Stimulated activated CD4-positive, alpha-beta T cell treated with anti-CD3 and anti-CD28 coated beads, TNF-alpha, amount 100 ng/mL, for 4 hours (primary cell): ENCODE measurements at places on chromosomes 5 and 9.

GRCh38 chr5:38783011-38783561 lies 62.7 kb upstream of the OSMR start:
- no peak for DNase-seq

DNA sequence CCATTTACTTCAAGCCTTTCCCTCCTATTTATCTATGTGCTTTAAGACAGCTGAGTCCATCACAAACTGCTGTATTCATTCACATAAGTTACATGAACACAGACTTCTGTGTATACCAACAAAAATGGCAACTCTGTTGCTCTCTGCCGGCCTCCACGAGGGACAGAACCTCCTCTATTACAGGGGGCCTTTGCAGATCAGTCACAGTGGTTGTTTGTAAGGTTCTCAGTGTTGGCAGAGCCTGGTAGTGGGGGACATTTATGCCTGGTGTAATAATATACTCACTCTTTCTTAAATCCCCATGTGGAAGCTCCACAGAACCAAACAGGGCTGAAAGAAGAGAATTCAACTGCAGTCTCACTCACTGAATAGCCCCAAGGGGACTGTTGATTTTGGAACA lies 76.5 kb downstream of the SLC1A1 start:
- DNase-seq: no peak

DNA sequence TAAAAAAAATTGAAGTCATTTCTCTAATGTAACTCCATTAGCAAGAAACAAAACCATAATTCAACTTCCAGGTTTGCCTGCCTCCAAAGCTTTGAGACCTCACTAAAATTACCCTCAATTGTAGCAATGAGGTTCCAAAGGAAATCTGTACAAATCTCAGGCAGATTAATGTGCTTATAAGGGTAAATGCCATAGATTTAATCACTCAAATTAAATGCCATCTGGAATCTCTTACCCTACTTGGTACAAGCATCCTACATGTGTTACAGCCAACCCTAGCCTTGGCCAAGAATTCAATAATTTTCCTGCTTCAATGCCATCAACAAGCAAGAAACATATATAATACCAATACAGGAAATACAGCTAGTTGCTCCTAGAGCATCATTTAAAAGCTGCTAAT lies 452.8 kb downstream of the RAB3C start:
- no peak for DNase-seq

DNA sequence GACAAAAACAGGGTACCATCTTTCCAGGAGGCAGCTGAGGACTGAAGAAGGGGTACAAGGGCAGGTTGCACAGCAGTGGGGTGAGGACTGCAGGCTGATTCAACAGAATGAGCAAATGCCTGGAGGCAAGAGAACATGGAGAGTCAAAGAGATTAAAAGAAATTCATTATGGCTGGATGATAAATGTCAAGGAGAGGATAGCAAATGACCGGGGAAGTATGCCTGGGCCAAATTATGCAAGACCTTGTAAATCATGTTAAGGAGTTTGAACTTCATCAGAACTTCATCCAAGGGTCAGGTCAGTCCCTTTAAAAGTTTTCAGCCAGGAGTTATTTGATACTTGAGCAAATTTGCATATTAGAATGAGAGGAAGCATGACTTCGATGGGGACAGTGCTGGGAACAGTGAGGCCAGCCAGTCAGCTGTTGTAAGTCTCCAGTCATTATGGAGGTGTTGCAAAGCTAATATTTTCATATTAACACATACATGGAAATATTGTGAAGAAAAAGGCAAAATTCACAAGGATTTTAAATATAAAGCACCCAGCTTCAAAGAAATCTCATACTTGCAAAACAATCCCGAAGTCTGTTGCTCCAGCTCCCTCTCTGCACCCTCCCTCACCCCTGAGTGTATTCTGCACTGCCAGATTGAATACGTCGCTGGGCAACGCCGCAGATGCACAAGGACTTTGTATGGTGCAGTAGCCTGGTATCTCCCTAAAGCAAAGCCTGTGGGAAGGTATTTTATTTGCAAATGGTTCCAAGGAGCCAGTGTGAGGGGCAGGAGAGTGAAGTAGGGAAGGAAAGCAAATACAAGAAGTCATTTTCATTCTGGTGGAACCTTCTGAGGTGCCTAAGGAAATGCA lies 509.8 kb upstream of the TLE4 start:
- DNase-seq: no peak

- DNase-seq: no peak
Observed at GRCh38 chr9:92917176-92917800, 30.0 kb upstream of the FGD3 start.

GRCh38 chr9:21016701-21017491 lies 14.5 kb downstream of the HACD4 start:
- no peak for DNase-seq

DNA sequence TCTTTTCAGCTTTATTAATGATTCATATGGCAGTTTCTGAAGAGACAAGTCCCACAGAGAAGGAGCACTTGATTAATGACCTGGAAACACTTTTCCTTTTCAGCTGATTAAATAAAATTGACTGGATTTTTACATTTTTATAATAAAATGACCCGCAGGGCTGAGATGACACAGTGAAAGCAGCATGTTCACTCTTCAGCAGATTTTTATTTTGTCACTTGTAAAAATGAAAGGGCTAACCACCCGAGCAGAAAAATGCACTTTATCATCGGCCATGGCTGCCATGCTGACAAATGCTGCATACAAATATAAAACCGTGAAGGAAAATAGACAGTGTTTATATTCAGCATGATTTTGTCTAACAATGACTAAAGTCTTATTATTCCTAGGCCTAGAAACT lies 321.6 kb upstream of the ITGA1 start:
- no peak for DNase-seq

GRCh38 chr9:127223810-127224177 lies 40.8 kb upstream of the GARNL3 start:
- DNase-seq: no peak

DNA sequence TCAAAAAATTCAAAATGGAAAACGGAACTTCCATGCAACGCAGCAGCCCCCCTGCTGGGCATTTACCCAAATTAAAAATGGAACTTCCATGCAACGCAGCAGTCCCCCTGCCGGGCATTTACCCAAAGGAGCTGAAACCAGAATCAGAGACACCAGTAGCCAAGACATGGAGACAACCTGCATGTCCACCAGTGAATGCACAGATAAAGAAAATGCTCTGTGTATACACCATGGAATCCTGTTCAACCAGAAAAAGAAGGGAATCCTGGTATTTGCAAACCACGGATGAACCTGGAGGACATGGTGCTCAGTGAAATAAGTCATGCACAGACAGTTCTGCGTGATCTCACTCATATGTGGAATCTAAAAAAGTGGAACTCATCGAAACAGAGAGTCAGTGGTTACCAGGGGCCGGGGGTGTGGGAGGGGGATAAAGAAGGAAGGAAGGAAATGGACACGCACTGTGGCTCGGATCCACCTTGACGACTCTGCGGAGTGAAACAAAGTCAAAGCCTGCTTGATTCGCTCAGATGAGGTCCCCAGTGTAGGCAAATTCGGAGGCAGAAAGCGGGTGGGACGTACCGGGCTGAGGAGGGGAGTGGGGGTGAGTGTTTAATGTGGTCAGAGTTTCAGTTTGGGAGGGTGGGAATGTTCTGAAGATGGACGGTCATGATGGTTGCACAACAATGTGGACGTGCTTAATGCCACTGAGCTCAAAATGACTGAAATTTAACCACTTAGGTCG lies 40.2 kb upstream of the EXOC3 start:
- no peak for DNase-seq

GRCh38 chr5:1251678-1252580 lies 26.7 kb downstream of the SLC6A18 start:
- no peak for DNase-seq

DNA sequence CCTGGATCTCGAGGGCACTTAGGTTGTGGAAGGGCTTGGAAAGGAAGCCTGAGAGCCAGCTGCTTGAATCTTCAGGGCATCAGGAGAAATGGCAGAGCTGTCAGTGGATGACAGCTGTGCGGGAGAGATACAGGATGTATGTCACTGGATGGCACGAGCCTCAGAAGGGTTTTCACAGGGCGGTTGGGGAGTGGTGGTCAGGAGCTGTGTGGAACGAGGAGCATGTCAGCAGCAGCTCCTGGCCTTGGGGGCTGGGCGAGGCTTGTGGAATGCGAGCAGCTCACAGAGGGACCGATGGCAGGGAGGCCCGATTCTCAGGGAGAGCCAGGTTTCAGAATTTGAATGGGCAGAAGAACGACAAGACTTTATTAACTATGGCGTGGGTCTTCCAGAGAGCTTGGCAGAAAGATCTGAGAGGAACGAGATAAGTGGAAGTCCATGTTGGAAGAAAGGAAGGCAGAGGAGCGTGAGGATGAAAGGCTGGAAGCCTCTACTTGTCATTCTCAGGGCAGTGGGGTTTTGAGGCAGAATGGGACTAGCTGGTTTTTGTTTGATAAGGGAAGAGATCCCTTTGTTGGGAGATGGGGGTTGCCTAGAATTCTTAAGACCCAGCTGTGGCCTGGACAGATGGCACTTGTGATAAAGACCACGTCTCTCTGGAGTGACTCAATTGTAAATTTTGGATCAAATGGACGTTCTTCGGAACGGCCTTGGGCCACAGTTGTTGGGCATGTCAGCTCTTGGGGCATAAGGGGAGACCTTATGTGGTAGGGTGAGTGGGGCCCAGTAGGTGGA lies 60.3 kb downstream of the SNX30 start:
- no peak for DNase-seq

DNA sequence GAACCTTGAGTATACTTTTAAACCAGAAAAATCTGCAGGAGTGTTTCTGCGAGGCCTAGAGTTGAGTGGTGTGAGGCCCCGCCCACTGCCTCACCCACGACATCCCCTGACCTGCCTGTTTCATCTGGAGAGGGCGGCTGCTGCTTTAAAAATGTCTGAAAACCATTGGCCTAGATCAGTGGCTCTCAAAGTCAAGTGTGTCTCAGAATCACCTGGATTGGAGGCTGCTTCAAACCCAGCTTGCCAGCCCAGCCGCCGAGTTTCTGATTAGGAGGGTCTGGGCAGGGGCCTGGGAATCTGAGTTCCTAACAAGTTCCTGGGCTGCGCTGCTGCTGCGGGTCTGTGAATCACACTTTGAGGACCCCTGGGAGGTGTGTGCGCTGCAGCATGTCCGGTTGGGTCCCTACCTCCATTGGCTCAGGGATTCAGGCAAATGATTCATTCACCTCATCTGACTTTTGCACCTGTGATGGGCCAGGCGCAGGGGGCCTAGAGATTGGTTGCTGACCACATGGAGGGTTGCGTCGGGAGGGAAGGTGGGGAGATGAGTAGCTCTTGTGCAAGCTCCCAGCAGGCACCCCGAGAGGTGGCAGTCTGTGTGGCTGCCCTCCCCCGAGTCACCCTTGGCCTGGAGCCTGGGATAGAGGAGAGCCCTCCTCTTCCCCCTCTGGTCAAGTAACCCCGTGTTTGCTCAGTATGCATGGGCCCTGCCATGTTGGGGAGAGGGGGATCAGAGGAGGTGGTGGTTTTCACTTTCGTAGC lies 27.6 kb upstream of the HMCN2 start:
- DNase-seq: no peak

GRCh38 chr5:134136771-134137170 lies 22.3 kb downstream of the TCF7 start:
- DNase-seq: peak; percentile 2

- DNase-seq: no peak
Observed at GRCh38 chr9:109319626-109320241, 1.1 kb downstream of the EPB41L4B start.

DNA sequence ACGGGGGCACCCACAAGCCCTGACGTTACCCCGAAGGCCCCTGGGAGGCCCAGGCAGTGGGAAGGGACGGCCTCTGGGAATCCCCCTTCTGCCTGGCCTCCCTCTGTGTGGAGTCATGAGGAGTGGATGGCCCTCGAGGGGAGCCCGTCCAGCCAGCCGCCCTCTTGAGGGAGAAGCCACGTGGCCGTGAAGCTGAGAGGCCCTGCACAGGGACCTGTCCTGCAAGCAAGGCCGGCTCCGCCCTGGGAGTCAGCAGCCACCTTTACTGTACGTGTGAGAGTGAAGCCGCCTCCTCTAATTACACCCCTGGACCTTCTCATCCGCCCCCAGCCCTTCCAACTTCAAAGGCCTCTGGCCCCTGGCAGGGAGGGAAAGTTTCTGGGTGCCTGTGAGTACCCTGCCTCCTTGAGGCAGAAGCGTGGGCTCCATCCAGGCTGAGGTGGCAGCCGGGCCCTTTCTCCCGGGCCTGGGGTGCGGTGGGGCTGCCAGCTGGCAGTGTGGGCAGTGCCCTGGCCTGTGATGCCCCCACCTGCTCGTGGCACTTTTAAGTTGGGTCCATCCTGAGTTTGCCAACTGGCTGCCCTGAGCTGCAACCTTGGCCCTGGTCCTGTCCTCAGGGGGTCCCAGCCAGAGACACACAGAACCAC lies 55.9 kb upstream of the EGFL7 start:
- DNase-seq: no peak

DNA sequence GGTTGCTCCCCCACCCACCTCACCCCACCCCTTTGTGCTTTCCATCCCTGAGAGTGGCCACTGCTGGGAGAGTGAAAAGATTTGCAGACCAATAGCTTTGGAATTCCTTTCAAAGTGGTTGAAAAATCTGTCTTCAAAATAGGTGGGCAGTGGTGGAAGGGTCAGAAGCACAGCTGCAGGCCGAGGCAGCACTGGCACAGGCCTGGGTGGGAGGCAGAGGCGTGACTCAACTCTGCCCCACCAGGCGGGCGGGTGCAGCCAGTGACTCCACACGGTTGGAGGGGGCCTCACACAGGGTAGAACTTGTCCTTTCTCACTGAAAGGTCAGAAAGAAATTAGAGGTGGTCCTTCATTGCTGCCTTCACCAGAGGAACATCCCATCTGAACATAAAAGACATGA lies 214.9 kb upstream of the TBCA start:
- no peak for DNase-seq

GRCh38 chr5:166767858-166768257 lies 1523.6 kb upstream of the WWC1 start:
- DNase-seq: no peak

GRCh38 chr5:179872055-179872827 lies 13.6 kb upstream of the MRNIP start:
- DNase-seq: no peak

DNA sequence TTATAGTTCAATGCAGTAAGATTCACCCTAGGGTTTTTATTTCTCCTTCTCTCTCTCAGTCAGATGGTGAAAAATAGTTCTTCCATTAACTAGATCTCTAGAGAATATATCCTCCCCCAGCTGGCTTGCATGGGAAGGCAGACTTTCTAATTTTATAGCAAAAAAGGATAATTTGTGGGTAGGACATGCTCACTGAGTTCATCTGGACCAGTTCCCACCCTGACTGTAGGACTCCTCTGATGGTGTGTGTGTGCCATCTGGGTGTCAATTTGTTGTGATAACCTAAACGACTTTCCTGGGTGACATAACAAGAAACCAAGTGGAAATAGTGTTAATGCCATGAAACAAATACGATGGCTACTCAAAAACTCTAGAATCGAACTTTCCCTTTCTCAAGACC lies 44.9 kb downstream of the APBA1 start:
- no peak for DNase-seq
